Stimulated activated CD8-positive, alpha-beta memory T cell treated with anti-CD3 and anti-CD28 coated beads, Interleukin-2, amount 100 ng/mL, for 48 hours (primary cell): ENCODE measurements at places on chromosomes 3 and 15.

GRCh38 chr3:80010021-80010571 is 242.3 kb upstream of the ROBO1 start:
- DNase-seq, result no peak

GRCh38 chr3:32399030-32399620 is 7.5 kb downstream of the CMTM7 start:
- no peak for DNase-seq

GRCh38 chr3:18223571-18223970 is 201.6 kb downstream of the SATB1 start:
- no peak for DNase-seq

- no peak for DNase-seq
These were observed 15.4 kb upstream of the COMMD2 start for GRCh38 chr3:149767720-149768119.

DNA sequence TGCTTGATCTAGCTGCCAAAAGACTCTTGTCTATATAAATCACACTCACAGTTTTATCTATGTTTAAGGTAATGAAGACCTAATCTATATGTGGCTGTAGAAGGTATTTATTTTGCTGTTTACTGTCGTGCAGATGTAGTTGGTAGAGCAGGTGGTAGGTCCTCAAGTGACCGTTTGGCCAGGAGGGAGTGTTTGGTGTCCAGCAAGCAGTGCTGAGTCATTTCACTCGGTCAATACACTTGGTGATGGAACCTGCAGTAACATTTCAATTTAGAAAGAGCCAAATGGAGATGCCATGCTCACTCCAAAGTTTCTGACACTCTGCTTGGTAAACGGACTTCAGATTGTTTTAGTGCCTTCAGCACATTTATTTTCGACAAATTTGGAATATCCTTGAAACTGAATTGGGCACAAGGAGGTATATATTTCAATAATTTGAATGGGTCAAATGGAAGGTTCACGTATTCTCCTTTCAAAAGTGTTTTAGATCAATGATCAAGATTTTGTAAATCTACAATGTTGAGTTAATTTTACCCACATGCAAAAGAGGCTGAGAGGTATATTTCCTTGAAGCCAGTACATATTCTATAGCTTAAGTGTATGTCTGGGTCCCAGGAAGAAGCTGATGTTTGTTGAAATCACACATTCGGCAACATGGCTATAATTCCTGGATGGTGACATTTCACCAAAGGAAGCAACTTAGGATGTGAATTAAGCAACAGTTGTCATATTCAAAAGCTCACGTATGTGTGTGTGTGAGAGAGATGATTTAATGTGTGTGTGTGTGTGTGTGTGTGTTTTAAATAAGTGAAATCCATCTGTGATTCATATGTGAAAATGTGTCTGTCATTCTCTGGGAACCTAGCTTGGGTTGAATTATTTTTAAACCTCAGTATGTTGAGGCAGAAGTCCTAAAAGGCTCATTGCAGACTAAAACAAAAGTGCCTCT is 7.7 kb upstream of the CX3CR1 start:
- DNase-seq, result no peak

DNA sequence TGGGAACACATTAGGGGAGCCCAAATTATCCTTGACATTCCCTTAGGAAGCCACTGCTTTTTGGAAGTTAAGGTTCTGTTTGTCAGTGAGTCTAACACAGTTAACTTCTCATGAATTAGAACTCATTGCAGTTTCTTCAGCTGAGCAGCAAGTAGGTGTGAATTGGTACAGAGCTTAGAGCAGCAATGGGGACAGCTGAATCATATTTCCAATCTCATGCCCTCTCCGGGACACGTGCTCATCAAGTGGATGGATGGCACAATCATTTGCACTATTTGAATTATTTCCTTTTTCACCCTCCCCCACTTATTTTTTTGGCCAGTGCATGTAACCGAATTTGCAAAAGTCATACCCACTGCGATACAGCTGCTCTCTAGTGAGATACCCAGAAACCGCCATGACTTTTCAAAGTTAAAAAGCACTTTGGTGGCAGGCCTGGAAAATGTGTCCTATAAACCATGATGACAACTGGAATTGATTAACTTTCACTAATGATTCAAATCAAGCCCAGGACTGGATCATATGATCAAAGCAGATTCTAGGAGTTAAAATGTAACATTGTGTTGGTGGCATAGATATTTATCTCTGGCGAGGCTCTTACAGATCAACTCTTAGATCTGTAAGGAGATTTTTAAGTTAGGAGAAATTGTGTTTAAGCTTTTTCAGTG is 76.4 kb downstream of the EBLN2 start:
- no peak for DNase-seq

- no peak for DNase-seq
These were observed 181.8 kb downstream of the PDCD6IP start for GRCh38 chr3:33980252-33980651.

GRCh38 chr3:129016720-129017483 is 15.8 kb downstream of the EFCC1 start:
- DNase-seq, result no peak

DNA sequence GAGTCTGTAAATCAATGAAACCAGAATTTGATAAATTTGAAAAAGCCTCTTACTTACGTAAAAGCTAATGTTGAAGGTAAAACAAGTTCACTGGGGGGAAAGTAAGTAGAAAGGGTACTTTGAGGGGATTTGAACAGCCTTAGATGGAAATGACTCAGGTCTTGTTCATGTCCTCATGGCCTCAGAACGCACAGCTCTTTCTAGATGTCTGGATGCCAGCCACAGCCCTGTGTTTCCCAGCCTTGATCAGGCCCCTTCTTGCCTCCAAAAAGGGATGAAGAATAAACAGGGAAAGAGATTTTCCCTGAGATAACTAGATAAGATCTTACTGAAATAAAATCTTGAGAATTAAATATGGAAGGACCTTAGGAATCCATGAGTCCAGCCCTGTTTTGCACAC is 237.1 kb upstream of the GOLGA6L4 start:
- no peak for DNase-seq

DNA sequence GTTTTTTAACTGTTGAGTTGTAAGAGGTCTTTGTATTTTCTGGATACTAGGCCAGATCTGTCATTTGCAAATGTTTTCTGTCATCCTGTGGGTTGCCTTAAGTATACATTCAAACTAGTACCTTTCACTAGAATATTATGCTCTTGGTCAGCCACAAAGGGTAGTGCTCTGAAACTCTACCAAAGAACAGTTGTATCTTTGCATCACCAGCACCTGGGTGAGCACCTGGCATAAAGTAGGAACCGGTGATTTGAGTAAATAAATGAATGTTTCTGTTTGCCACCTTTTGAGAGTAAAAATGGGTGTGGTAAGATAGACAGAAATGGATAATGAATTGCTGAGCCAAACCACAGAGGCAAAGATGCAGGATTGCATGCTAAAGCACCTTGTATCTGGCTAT is 98.7 kb downstream of the SLCO3A1 start:
- DNase-seq, result no peak

DNA sequence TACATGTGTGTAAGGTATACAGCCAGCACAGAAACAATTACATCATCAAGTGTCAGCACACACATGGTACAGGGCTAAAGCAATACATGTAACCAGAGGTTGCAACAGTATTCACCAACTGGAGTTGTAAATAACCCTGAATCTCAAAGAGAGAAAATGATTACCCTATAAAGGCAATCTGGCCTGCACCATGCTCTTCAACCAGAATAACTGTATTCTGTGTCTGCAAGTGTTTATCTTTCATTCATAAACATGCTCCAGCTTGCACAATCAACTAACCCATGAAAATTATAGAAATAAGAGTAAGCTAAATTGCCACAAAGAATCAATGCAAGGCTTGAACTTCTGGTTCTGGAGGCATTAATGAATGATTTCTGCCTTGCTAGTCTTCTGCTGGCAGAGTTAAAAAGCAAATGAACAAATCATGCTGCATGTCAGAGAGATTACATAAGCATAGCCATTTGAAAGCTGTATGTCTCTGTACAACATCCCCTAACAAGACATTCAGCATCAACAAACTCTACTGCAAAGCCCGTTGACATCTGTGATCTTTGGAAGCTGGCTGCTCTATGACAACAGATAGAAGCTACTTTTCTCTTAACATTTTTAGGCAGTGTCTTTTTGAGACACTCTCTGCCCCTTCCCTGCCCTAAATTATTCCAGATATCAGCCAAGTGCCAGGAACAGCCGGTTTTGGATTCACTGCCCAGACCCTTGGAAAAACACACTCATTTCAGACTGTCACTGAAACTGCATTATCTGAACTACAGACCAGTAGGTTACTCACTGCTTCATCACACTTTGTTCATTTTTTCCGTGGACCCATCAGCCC is 871.0 kb downstream of the OTOL1 start:
- DNase-seq, result no peak

DNA sequence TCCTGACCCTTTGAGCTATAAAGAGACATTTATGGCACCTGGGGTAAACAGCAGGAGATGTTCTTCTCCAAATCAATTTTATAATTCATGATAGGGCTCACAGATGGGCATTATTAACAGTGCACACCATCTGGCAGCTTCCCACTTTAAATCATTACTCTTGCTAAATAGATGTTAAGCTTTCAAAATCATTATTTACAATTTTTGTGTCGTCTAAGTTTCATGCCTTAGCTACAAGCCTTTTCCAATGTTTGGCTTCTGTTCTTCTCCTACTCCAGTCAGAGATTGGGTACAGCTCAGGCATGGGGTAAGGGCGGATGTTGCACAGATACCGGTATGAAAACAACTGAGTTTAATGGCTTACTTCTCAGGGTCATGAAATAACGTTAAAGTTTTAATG is 120.9 kb upstream of the PFN2 start:
- DNase-seq, result no peak

DNA sequence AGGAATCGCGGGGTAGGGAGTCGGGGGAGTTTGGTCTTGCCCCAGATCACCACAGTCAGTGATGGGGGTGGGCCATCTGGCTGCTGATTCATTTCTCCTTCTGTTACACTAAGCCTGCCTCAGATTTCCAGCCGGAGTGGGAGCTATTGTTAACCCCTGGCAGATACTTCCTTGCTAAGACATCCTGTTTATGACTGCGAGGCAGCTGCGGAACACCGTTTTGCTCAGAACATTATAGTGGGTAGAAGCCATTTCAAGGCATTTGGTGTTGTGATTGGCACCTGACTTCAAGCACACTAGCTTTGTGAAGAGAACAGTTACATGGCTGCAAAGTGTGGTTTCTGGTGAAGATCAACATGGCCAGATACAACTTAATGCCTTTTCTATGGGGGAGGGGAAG is 73.8 kb downstream of the FLNB start:
- no peak for DNase-seq

- no peak for DNase-seq
These were observed 23.8 kb upstream of the RPL29 start for GRCh38 chr3:52019352-52020080.

DNA sequence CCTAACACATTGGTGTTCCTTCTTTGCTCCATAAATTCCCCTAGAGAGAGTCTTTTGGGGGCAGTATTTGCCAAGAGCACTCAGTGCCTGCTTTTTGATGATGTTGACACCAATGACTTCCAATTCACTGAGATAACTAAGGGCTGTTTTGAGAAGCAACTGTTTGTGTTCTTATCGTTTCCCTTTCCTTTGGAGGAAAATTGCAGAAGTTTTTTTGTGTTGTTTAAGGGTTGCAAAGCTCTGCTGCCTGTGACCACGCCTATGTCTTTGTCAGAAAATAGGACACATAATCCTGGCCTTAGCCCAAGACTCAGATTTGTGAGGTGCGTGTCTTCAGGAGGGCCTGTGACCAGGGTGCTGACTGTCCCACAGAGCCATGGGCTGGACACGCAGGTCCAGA is 99.6 kb downstream of the FAM43A start:
- DNase-seq, result no peak

- DNase-seq, result no peak
These were observed 1010.1 kb downstream of the ROBO1 start for GRCh38 chr3:78757731-78758130.

DNA sequence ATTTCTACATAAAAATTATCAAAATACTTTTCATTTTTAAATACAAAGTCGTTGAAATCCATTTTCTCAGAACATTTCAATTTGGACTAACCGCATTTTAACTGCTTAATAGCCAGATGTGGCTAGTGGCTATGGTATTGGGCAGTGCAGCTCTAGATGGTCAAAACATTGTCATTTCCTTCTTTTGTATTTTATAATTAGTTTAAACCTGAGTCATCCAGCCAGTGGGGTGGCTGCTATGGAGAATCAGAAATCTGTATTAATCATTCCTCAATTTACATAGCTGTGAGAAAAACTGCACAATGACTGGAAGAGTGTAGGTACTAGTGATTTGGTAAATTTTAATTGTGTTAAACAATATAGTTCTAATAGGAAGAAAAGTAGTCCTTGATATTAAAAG is 245.3 kb downstream of the PDZRN3 start:
- DNase-seq, result no peak

GRCh38 chr3:99651531-99651930 is 13.1 kb downstream of the COL8A1 start:
- no peak for DNase-seq

DNA sequence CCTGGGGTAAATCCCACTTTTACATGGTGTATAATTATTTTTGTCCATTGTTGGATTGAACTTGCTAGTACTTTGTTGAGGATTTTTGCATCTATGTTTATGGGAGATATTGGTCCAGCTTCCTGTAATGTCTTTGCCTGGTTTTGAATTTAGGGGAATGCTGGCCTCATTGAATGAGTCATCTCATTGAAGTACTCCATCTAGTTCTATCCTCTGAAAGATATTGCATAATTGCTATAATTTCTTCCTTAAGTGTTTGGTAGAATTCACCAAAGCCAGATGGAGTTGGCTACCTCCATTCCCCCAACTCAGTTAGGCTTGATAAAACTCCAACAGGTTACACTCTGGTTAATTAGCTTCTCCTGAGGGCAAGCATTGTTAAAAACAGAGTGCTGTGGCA is 237.4 kb upstream of the TGFBR2 start:
- no peak for DNase-seq

GRCh38 chr3:69246612-69247011 is 124.2 kb upstream of the LMOD3 start:
- no peak for DNase-seq

DNA sequence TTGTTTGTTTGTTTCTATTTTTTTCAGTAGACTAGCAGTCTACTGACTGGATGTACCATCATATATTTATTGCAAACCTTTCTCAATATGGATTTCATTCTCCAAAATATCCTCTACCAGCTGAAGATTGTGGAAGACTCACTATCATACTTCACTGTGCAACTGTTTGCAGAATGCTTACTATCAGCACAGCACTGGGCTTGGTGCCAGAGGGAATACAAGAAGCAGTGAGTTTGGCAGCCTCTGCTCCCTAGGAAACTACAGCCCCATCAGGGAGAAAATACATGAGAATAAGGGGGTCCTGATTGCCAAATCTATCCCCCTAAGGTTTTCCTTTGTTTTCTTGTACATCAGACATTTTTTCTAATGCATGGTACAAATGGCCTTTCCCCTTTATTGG is 27.5 kb downstream of the AQP9 start:
- DNase-seq, result no peak

DNA sequence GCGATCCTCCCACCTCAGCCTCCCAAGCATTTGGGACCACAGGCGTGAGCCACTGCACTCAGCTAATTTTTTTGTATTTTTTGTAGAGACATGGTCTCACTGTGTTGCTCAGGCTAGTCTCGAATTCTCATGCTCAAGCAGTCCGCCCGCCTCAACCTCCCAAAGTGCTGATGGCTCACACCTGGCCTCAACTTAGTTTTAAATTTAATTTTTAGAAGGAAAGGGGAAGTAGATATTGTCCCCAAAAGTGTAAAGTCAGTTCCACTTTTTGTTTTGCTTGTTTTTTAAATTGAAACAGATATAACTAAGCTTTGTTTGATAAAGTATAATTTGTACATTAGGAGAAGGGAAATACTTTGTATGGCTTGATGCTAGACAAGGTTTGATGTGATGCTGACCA is 31.3 kb upstream of the NFKBIZ start:
- DNase-seq, result no peak

GRCh38 chr3:78455166-78455565 is 1312.6 kb downstream of the ROBO1 start:
- DNase-seq, result no peak
